ENCODE measurements at places on chromosomes 2 and 18. TPM values are rescaled to one million over a fixed set of nuclear protein-coding genes. Genes with fewer than 3 reads are reported as not detected.

GCG gene
- polyA plus RNA-seq, result 236 TPM

GATA6 gene
- 36.9 TPM for polyA plus RNA-seq

PSMA8 gene
- not detected for polyA plus RNA-seq

FER1L5 gene
- polyA plus RNA-seq, result 1.2 TPM

ALKAL2 gene
- 3.5 TPM for polyA plus RNA-seq

Measured in small intestine (tissue), 16 donors.